Hematopoietic multipotent progenitor cell treated with erythropoietin and hydrocortisone succinate and interleukin-3 and kit ligand, for 4 days (in vitro differentiated cells): ENCODE measurements at places on chromosomes 6 and 20.

DNA sequence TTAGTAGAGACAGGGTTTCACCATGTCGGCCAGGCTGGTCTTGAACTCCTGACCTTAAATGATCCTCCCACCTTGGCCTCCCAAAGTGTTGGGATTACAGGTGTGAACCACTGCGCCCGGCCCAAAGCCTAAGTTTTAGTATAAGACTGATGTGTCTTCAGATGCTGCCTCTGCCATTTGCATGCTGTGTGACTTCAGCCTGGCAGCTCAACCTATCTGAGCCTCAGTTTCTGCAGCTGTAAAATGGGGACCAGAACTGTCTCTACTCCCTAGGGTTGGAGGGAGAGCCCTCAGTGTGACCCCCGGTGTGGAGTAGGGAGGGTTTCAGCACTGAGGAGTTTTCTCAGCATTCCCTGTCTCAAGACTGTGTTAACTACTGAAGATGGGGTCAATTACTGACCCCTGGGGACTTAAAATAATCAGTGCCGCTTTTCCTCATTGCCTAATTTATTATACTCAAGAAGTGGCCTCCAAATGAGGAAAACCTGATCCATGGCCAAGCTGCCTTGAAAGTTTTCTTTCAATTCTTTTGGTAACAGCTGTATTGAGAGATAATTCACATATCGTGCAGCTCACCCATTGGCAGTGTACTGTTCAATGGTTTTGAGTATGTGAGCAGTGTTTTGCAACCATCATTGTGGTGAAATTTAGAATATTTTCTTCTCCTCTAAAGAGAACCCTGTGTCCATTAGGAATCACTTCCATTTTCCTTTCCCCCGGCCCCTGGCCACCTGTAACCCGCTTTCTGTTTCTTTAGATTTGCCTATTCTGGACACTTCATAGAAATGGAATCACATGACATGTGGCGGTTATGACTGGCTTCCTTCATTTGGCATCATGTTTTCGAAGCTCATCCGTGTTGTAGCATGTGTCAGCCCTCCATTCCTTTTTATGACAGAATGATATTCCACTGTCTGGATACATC is 64.8 kb downstream of the PHACTR3 start:
- DNase-seq, result no peak

- DNase-seq, result no peak
Measured at GRCh38 chr6:115717062-115717461, 343.6 kb downstream of the FRK start.

- peak; percentile 66 for DNase-seq
Measured at GRCh38 chr6:7052443-7053011, 55.2 kb upstream of the RREB1 start.

DNA sequence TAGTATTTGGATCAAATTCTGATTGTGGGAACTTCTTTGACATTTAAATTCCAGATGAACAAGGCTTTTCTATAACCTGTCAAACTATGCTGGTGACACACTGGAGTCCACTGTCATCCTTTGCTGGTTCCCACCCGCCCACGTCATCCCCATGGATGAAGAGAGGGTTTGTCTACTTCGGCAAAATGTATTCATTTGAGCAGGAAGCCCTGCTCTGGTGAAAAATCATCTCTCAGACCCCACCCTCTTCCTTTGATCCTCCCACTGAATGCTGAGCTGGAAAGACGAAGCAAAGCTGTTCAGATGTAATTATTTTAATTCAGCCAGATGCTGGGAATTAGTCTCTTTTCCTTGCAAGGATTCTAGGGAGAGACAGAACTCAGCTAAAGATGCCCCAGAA is 50.5 kb downstream of the CPNE5 start:
- no peak for DNase-seq

DNA sequence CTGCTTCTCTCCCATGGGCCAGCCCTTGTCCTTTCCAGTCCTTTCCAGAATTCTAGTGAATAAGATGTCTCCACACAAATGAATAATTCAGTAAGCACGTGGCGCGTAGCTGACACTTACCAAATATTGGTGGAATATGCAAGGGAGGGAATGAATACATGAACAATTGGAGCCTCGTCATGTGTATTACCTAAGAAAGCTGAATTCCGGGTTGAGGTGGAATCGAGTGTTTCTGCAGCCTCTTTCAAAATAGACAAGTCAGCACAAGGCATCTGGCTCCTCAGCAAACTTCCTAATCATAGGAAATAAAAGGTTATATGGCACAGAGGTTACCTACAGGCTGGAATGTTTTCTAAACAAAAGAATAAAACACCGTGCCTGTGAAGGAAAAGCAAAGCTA is 47.0 kb upstream of the NT5E start:
- no peak for DNase-seq

GRCh38 chr6:45441851-45442453 is 64.2 kb upstream of the SUPT3H start:
- DNase-seq, result no peak

DNA sequence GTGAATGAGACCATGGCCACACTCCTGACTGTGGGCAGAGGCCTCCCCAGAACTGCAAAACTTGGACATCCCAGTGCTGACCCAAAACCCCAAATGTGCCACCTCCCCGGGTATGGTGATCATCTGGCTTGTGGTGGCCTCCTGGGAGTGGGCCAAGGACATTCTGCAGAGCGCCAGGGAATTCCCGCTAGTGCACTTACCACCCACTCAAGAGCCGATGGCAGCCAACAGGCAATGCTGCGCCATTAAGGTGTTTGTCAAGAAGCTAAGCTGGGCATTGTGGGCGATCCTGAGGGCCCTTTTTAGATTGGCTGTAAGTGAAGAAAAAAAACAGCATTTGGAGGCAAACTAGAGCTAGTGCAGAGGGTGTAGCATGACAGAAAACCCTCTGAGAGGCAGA is 9.4 kb downstream of the MMP24 start:
- DNase-seq, result no peak
